ENCODE measurements at places on chromosomes 2 and 18.

DNA sequence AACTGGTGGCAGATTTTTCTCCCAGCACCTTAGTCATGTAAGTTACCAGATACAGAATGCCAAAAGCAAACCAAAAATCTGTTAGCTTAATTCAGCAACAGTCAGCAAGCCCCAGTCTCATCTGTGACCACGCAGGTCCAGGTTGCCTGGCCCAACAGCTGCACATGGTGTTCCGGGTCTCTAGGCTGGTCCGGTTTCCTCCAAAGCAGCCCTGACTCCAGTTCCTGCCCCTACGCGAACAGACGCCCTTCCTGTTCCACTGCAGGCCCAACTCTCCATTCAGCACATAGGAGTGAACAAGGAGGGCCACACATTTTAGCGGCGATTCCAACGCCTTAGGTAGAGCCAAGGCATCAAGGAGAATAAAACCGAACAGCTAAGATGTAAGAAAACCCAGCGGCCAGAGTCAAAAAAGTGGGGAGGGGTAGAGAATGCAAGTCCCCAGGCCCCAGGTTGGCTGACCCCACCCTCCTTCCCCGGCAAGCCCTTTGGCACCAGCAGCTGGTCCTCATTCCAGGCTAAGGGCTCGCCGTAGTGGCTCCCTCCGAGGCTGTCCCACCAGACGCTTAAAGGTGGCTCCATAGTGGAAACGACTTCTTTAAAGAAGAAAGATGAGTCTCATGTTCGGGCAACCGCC lies 1.5 kb downstream of the STK25 start:
- no peak for DNase-seq

DNA sequence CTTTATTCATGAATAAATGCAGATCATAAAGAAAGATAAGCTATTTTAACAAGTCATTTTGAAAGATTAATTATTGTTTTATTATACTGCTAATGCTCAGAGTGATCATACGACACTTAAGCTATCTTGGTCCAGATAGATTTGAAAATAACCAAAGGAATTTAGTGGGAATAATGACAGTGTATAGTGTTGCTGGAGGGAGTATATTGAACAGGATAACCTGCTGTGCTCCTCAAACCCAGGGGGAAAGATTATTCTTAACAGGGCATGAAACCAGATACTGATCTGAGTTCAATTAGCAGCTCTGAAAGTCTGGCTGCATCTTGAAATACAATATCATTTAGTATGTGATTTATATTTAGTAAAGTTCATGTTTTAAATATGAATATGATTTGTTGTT lies 216.3 kb upstream of the ITGA4 start:
- DNase-seq, result no peak

- DNase-seq, result no peak
Measured at GRCh38 chr18:34633368-34633767, 76.7 kb upstream of the DTNA start.

GRCh38 chr2:11129598-11130449 lies 25.4 kb upstream of the SLC66A3 start:
- DNase-seq, result no peak

- DNase-seq, result no peak
Measured at GRCh38 chr2:40665493-40666232, 213.8 kb upstream of the SLC8A1 start.
